ENCODE measurements at places on chromosomes 12 and 14.

GRCh38 chr12:17342381-17342961, 736.5 kb upstream of the LMO3 start:
- H3K4me1 ChIP-seq = no peaks in the 10 kb centered on the region
- no peak overlapping the region for H3K4me3 ChIP-seq
- no peak overlapping the region for H3K27ac ChIP-seq
- no peaks in the 10 kb centered on the region for H3K36me3 ChIP-seq
- no peaks in the 10 kb centered on the region for H3K27me3 ChIP-seq
- no peak for DNase-seq

DNA sequence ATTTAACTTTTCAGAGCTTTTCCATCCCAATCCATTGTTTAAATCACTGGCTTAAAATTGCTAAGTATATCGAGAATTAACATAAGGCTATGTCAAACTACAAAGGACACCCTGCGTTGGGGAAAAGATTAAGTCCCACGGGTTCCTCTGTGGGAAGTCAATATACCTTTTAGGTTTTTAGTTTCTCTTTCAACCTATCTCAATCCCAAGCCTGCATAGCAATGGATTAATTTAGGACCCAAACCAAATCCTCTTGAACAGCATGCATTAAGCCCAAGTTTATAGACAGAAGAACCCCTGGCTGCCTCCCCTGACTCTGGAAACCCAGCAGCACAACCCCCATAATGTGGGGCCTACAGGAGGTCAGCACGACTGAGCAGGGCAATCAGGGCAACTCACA, 6.3 kb downstream of the CDCA4 start:
- H3K36me3 ChIP-seq = peaks cover 20% of the 10 kb centered on the region
- peaks cover 47% of the 10 kb centered on the region for H3K4me1 ChIP-seq
- no peak overlapping the region for H3K27ac ChIP-seq
- H3K4me3 ChIP-seq = no peak overlapping the region

GRCh38 chr14:24435998-24436354, 6.2 kb downstream of the KHNYN start:
- peaks cover 92% of the 10 kb centered on the region for H3K36me3 ChIP-seq
- no peak overlapping the region for H3K27ac ChIP-seq
- no peak overlapping the region for H3K4me3 ChIP-seq
- peaks cover 28% of the 10 kb centered on the region for H3K4me1 ChIP-seq
- no peak for DNase-seq

DNA sequence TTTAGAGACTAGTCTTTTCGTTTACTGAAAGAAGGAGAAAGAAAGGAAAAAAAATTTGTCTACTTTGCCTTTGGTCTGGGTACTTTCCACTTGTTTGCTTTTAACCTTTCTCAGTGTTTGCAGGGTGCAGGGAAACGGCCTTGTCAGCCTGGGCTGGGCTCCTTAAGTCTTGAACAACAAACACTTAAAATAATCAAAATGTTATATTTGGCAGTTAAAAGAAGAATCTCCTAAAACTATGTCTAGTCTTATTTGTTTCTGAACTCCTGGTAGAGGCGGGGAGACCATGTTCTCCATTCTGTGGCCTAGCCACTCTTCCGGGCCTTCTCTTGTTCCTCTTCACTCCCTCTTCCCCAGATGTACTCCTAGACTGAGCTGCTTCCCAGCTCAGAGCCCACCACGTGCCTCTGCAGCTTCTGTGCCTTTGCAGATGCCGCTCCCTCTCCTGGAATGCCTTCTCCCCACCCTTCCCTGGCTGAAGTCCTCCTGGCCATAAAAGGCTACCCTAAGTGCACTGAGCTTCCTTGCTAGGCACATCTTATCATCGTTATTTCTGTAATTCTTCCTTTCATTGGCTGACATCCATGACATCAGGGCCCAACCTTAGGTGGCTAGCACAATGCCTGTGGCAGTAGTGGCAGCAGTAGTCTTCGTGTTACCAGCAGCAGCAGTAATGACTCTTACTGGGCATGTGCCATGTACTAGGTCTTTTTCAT, 432.9 kb downstream of the ZFP36L1 start:
- no peaks in the 10 kb centered on the region for H3K36me3 ChIP-seq
- peaks cover 19% of the 10 kb centered on the region for H3K4me1 ChIP-seq
- H3K4me3 ChIP-seq = no peak overlapping the region
- DNase-seq = no peak

- DNase-seq = peak; percentile 8
- no peaks in the 10 kb centered on the region for H3K27me3 ChIP-seq
- no peaks in the 10 kb centered on the region for H3K36me3 ChIP-seq
These were observed 33.7 kb upstream of the NPAS3 start for GRCh38 chr14:32905013-32905412.

Measured in mesenchymal stem cell (in vitro differentiated cells and primary cell).